Sigmoid colon (tissue), 7 donors: ENCODE measurements at places on chromosomes 2 and 18. TPM values are rescaled to one million over a fixed set of nuclear protein-coding genes. Genes with fewer than 3 reads are reported as not detected.

- no peak for DNase-seq
Measured at GRCh38 chr18:35875566-35875965, 96.9 kb upstream of the RMP24 start.

GRCh38 chr2:111048856-111049768, 71.6 kb upstream of the BCL2L11 start:
- no peak for DNase-seq

DNA sequence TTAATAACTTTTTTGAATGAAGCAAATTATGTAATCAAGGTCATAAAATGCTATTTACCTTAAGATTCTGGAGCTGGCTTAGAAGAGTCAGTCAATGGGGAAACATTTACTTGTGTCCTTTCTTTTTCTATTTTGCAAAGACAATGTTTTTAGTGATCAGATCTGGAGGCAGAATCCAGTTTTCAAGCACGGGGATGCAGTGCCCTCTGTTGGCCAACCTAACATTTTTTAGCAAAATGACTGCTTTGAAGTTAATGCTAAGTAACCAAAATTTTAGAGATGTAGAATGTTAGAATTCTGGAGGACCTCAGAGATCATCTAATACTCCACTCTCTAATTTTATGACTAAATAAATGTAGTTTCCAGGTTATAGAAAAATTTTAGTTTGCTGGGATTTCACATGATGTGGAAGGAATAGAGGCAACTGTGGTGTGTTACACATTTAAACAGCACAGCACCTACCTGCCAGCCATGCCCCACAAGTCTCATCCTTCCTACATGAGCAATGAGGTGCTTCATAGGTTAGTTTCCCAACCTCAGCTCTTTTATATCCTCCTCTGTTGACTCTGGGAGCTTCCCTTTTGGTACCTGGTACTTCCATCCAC, 23.6 kb upstream of the SLC9A4 start:
- DNase-seq, result no peak

DNA sequence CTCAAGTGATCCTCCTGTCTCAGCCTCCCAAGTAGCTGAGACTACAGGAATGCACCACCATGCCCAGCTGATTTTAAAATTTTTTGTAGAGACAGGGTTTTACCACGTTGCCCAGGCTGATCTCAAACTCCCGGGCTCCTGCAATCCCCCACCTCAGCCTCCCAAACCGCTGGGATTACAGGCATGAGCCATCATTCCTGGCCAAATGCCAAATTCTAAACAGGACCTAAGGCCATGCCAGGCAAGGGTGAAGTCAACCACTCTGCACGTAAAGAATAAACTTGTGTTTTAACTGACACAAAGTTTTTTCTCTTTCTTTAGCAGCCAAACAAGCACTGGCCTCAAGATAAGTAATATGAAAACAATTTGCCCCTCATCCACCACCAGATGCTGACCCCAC, 37.4 kb upstream of the SATB2 start:
- no peak for DNase-seq

The FNDC4 gene
- total RNA-seq, result 6.1 TPM
